ENCODE measurements at places on chromosomes 3 and 15.
A peak's percentile ranks its signal among the peaks of the same experiment; 100 is the strongest.

DNA sequence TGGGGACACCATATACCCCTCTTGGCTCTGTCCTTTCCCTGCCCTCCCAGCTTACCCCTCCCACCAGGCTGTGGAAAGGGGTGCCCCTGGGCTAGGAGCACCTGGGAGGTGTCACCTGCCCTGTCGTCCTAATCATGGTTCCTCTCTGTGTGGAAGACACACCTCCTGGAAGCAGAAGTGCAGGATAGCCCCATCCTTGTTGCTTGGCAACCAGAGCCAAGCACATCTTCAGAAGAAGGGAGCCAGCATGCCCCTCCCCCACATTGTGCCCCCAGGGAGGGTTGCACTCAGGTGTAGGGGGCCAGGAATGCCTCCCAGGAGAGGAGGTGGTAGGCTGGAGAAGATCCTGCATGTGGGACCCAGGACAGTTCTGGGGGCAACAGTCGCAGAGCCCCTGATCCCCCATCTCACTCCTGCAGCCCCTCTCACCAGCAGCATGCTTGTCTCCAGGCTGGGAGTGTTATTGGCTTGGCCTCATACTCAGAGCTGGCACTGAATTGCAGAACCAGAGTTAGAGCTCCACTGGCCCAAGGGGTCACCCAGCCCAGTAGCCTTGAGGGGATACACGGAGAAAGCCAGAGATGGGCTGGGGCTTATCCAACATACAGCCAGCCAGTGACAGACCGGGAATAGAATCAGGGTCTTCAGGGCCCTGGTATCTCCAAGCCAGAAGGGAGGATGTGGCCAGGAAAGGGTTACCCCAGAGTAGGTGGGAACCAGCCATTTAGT is 8.4 kb downstream of the RAB6B start:
- DNase-seq, result no peak

DNA sequence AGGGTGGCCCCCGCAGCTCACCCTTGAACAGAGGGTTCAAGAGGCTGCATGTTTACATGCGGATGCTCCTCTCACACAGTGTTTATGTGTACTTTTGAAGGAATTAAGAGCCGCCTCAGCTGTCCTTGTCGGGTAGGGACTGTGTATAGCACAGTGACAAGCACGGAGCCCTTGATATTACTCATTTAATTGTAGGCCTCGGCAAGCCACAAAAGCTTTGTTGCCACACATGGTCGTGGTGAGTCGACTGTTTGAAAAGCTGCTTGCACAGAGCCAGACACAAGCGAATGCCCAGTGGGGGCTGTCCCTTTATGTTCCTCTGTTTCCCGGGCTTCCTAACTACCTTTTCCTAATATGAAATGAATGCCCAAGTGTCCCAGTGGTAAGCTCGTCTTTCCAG is 4.5 kb downstream of the ESYT3 start:
- no peak for DNase-seq

- DNase-seq, result no peak
These were observed 16.3 kb upstream of the SNRK start for GRCh38 chr3:43270078-43270477.

GRCh38 chr15:49646891-49647290 is 26.0 kb downstream of the DTWD1 start:
- DNase-seq, result no peak

DNA sequence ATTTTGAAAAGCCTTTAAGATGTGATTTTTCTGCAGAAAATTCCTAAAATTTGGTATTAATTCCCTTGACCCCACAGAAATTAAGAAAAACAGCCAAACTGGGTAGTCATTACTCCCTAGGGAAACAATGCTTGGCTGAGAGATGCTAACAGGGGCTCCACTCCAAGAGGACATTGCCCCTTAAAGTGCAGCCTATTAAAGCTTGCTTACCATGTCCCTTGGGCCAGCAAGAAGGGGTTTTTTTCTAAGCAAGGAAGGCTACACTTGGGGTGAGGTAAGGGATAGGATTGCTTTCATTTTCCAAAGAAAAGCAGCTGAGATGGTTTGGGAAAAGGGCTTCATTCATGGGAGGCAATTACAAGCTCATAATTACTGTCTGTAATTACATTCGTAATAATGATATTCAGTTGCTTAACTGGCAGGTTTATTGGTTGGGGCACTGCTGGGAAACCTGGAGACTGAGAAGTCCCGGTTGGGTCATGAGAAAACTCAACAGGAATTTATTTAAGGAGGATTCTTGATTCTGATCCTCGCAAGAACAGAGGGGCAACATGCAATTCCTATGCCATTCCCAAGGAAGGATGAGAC is 247.5 kb downstream of the NR1D2 start:
- DNase-seq, result no peak

GRCh38 chr15:70799667-70800450 is 36.5 kb upstream of the UACA start:
- DNase-seq, result peak; percentile 97

DNA sequence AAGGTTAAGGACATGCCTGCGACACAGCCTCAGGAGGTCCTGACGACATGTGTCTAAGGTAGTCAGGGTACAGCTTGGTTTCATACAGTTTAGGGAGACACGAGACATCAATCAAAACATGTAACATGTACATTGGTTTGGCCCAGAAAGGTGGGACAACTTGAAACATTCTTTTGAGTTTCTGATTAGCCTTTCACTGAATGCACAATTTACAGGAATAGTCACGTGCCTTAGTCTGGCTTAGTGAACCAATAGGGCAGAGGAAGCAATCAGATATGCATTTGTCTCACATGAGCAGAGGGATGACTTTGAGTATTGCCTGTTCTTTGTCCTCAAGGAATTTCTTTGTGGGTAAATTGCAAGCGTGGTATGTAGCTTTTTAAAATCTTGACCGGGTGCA is 24.5 kb upstream of the HDAC11 start:
- DNase-seq, result no peak

DNA sequence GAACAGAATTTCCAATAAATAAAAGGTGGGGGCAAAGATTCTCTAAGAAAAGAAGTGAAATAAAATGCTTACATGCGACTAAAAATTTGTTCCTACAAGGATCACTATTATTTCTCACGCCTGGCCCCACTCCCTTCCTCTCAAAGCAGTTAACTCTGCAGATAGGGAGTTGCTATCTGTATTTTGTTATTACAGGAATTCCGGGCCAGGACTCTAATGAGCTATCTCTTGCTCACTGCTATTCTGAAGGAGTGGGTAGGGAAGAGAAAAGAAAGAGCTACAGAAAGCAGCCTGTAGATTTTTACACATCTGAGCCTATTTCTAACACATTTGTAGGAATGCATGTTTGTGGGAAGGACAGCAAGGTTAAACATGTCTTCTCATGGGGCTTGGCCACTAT is 140.4 kb downstream of the PCCB start:
- no peak for DNase-seq

DNA sequence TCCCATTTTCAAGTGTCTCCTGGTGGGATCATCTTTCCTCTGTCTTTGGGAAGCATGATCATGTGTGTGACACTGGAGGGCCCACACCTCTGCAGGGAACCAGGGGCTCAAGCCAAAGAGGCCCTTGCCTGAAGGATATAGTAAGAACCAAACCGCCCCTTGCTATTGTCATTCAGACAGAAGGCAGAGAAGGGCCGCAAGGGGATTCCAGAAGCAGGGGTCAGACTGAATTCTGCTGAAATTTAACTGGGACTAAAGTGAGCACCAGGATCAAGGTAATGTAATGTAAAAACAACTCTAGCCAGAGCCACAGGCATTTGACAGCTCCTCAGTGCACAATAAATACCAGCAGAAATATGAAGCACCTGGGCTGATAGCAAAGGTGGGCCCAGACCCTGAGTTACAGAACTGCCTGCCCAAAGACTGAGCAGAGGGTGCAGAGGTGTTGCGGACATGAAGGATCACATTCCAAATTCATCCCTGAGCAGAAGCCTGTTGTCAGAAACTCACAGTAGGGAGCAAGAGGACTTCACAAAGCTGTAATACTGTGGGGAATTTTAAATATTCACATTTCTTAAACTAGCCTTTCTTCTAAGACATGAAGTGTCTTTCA is 46.0 kb upstream of the RASGRF1 start:
- DNase-seq, result no peak

All from EL (cell line).